ENCODE measurements at places on chromosomes 1 and 21.

- peak; percentile 84 for DNase-seq
Observed at GRCh38 chr1:109277434-109278204, 5.3 kb downstream of the PSRC1 start.

DNA sequence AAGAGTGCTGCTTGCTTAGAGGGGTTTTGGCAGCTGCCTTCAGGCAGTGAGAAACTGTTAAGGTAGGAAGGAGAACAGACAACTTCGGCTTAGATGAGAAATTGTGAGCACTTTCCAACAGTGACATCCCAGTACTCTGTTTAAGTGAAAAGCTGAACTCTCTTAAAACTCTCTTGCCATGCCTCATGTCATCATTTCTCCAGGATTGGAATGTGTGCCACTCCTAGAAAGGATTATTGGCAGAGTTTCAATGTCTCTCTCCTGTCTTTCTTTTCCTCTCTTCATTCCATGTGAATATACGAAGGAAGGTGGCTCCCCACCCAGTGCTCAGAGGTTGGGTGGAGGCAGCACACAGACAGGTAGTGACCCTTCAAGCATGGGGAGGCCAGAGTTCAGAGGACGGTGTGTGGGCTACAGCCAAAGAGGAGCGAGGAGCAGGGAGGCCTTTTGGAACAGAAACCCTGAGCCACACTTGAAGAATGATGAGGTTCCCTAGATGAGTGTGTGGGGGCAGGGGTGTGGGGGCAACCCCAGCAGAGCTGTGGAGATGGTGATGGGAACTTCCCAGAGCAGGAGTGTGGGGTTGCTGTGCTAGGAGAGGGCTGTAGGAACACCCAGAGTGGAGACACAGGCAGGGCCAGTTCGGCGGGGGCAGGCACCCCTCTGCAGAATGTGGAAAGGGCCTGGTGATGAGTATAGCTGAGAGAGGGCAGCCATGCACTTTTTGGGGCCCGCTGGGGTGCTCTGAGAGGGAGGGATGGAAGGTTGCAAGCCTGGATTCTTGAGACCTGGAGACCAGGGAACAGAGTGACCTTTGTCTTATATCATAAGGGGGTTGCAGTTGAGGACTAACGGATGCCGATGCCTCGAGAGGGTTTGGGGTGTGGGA lies 58.8 kb downstream of the GALNT2 start:
- DNase-seq, result no peak

DNA sequence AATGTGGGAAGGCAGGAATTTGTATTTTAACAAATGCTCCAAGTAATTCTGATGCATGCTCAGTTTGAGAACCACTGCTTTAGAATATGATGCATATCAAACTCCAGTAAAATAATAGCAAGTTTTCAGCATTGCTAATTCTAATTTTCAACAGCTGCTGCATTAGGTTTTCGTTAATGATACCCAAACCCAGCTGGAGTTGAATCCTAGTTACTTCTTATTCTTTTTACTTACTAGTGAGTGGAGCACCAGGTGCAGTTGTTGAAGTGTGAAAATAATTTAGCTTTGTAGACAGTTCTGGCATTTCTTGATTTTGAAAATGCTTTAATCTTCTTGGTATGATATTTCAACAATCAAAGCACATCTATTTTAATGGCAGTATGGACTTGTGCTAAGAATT lies 138.5 kb downstream of the HS2ST1 start:
- no peak for DNase-seq

GRCh38 chr1:16080422-16081150 lies 7.1 kb upstream of the FAM131C start:
- DNase-seq, result peak; percentile 41

- DNase-seq, result no peak
Observed at GRCh38 chr1:192966073-192966472, 93.1 kb downstream of the UCHL5 start.

GRCh38 chr21:45539046-45539795 lies 3.0 kb downstream of the SLC19A1 start:
- no peak for DNase-seq

- peak; percentile 51 for DNase-seq
Observed at GRCh38 chr1:23692308-23692871, 784 bp downstream of the RPL11 start.

GRCh38 chr21:45313015-45313414 lies 25.3 kb upstream of the POFUT2 start:
- DNase-seq, result no peak

GRCh38 chr21:42980312-42981213 lies 6.2 kb downstream of the PKNOX1 start:
- DNase-seq, result no peak

DNA sequence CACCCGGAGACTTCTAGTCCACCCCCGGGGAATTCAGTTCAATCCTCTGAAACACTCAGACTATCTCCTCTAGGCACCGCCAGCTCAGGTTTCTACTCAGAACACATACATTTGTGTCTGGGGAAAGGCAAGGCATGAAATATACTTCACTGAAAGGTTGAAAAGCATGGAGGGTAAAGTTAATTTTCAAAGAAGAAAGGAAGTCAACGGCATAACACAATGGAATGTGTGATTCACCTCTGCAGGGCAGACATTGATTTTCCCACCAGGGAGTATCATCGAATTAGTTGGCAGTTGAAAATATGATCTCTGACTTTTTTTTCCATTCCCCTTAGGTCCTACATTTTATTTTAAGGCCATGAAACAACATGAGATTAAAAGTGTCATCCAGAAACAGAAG lies 669.4 kb downstream of the SMYD3 start:
- DNase-seq, result no peak

DNA sequence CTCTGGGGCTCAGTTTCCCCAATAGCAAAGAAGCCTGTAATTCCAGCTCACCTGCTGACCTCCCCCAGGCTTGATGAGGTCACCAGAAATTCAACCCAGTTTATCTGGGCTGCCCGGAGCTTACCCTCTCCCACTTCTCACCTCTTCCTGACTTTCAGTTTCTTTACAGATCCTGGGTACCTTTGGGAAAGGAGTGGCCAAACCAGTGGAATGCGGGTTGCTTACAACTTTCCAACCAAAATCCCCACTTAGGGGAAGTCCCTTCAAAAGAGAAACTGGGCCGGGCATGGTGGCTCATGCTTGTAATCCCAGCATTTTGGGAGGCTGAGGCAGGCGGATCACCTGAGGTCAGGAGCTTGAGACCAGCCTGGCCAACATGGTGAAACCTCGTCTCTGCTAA lies 5.9 kb upstream of the MARCKSL1 start:
- DNase-seq, result no peak

DNA sequence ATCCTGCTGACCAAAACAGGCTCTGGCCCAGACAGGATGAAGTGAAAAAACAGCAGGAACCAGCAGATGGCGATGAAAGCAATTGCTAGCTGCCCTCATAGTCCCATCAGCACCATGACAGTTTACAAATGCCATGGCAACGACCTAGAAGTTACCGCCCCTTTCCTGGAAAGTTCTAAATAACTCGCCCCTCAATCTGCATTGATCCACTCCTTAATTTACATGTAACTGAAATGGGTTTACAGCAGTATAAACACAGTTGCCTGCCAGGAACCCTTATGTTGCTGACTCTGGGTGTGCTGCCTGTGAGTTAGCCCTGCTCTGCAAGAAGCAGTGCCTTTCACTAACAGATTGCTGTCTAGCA lies 65.5 kb upstream of the CR1L start:
- DNase-seq, result peak; percentile 81

- DNase-seq, result no peak
Observed at GRCh38 chr1:12708396-12709090, 7.4 kb upstream of the AADACL3 start.

- DNase-seq, result peak; percentile 93
Observed at GRCh38 chr21:37072274-37072987, 440 bp downstream of the PIGP start.

DNA sequence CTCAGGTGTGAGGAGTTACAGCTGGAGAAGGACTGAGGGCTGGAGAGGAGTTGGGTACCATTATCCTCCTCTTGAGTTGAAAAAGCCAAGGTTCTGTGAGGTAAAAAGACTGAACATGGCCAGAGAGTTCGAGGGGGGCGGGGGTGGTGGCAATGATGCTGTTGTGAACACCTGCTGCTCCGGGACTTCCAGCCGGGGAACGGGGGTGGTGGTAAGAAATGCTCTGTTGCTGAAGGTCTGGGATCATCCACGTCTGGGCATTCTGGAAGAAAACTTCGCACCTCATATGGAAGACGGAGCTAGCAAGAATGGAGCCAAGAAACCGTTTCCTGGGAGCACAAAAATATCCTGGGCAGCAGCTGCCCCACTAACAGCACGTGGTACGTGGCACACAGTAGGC lies 20.1 kb upstream of the ALPL start:
- DNase-seq, result no peak

- DNase-seq, result no peak
Observed at GRCh38 chr1:171152549-171152948, 32.6 kb upstream of the FMO2 start.
